AG04449 (cell line): ENCODE measurements at places on chromosomes 2 and 18.

DNA sequence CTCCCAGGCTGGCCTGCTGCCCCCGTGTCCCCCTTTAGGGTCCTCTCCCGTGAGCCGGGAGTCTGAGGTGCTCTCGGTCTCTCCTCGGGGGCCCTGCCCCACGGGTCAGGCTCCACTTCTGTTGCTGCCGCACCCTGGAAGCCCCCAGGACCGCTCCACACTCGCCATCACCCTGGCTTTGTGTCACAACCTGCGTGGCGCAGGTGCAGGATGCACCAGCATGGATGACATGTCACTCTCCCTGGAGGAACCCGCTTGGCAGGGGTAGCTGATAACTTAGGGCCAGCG lies 10.8 kb upstream of the ARHGEF4 start:
- no peak for DNase-seq

- DNase-seq: no peak
These were observed 182.6 kb downstream of the FSIP2 start for GRCh38 chr2:185921048-185921756.

DNA sequence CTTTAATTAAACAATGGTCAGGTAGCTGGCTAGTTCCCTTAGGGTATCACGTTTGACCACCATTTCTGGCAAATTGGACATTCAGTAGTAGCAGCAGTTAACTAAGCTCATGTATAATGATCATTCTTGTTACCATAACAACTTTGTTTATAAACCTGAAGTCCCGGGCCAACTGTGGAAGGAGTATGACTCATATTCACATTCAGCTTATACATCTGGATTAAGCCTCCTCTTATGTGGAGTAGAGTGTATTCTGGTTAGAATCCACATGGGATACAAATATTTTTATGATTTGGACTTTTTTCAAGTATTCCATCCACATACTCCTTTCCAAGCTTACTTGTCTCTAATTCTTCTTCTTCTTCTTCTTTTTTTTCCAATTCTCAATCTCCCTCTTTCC lies 70.3 kb upstream of the ZSWIM2 start:
- peak; percentile 29 for DNase-seq

- no peak for DNase-seq
These were observed 1.7 kb upstream of the LDLRAD4 start for GRCh38 chr18:13216711-13217465.

- no peak for DNase-seq
These were observed 41.9 kb upstream of the AAK1 start for GRCh38 chr2:69685321-69686048.

GRCh38 chr2:16208921-16209320 lies 268.6 kb downstream of the MYCN start:
- no peak for DNase-seq

DNA sequence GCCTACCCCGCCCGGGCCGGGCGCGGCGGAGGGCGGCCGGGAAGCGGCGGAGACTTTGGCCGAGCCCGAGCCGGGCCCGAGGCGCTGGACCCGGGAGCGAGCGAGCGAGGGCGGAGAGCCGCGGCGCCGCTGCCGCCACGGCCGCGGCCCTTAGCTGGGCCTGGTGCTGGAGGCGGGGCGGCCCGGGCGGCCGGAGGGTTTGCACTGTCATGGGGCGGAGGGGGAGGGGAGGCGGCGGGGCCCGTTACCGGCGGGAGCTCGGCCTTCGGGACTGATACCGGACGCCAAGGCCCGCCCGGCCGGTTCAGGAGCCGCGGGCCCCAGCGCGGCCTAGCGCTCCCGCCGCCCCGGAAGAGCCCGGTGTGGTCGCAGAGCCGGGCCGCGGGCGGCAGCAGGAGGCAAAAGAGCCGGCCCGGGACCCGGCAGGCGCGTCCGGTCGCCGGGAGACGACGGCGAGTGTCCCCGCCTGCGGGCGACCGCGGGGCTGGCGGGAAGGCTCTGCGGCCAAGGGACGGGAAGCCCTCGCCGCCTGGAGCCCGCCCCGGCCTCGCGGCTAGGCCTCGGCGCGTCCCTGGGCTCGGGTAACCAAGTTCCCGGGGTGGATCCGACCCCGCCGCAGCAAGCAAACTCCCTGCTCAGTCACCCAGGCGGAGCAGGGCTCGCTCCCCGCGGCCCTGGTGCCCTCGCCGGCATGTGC lies 697 bp downstream of the KCMF1 start:
- no peak for DNase-seq

- DNase-seq: no peak
These were observed 38.9 kb downstream of the MRPL33 start for GRCh38 chr2:27810455-27810854.

DNA sequence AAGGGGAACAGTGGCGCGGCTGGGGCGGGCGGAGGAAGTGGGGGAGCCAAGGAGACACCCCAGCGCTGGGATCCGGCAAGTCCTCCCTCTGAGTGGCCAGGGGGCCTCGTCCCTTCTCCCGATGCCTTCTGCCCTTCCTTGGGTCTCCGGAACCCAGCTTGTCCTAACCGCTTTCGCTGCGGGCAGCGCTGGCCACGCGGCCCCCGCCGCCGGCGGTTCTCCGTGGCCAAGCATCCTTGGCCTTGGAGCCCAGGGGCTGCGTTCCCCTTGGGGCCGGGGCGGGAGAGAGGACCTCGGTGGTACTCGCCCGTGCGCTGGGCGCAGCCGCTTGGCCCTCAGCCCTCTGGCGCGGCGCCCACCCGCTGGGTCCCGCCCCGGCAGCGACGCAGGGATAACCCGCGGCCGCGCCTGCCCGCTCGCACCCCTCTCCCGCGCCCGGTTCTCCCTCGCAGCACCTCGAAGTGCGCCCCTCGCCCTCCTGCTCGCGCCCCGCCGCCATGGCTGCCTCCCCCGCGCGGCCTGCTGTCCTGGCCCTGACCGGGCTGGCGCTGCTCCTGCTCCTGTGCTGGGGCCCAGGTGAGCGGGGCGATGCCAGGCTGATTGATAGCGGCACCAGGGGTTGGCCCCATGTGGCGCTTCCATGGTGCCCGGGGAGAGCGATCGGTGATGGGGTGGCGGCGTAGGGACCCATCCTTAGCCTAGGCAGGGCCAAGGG lies 128.7 kb downstream of the UXS1 start:
- DNase-seq: no peak

GRCh38 chr2:237542001-237542704 lies 24.2 kb upstream of the PRLH start:
- no peak for DNase-seq

GRCh38 chr2:212428681-212429478 lies 109.7 kb downstream of the ERBB4 start:
- no peak for DNase-seq

- DNase-seq: no peak
These were observed 48.9 kb downstream of the CDC42EP3 start for GRCh38 chr2:37622450-37623100.

DNA sequence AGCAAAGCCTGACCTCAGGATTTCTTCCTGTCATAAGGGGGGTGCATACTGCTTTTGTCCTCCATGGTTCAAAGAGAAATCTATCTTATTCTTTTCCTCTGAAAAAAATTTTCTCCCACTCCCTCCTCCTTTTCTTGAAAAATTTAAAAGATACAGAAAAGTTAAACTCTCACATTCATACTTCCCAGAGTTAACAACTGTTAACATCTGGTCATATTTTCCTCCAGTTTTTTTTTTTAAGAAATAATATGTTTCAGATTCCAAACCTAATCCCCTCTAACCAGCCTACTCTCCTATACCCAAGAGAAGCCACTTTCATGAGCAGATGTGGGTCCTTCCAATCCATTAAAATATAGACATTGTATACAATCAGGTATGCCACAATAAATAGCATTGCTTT lies 378.9 kb upstream of the HNRNPA3 start:
- DNase-seq: no peak

GRCh38 chr2:240413813-240414429 lies 21.5 kb upstream of the GPC1 start:
- no peak for DNase-seq

DNA sequence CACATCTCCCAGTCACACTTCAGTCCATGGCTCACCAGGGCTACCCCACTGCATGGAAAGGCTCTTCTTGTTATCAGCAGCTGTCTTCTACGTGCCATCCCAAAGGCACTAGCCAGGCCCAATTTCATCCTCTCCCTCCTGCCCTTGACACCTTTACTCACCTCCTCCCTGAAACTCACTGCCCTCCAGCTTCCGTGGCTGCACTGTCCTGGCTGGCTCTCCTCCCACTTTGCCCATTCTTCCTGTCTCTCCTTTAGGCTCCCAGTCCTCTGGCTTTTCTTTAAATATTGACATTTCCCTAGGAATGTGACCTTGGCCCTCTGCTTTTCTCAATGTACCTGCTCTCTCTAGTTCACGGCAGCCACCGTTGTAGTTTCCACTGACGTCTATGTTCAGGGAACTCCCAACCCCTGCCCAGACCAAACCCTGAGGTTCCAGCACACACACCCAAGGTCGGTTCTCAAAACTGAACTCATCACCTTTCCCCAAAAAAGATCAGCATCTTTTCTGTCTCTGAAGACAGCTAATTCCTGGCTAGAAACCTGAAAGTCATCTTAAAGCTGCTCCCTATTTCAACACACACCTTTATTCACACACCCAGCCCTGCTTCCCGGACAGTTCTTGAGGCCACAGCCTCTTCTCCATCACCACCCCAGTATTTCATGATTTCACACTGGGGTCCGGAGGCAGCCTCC lies 36.7 kb downstream of the WDFY1 start:
- no peak for DNase-seq

GRCh38 chr18:67278984-67279383 lies 237.5 kb downstream of the DSEL start:
- DNase-seq: no peak

DNA sequence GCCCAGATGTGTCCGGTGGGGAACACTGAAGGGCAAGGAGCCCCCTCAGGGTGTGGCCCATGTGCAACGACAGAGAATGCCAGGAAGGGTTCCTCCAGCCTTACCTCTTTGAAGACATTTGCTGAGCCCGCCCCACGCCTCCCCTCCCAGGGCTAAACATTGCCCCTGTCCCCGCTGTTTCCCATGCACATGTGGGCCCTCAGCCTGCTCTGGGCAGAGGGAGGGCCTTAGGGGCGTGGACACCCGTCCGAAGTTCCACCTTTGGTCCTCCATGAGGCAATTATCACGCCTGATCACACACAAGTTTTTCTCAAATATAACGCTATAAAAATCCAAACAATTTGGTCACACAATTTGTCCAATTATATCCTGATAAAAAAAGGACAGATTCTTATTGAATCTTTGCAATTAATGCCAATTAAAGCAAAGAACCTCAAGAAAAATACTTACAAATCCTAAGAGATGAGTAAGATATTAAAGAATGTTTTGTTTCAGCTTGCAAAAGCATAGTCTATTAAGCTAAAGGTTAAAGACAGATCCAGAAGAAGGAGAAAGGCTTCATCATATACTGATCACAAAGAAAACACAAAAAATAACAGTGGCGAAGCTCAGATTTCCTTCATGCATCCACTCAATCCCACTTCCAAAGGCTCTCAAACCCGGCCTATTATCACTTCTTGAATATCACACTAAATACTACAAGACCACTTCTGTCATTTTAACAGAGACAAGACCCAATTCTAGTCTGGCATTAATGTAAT lies 55.2 kb upstream of the LDLRAD4 start:
- no peak for DNase-seq

DNA sequence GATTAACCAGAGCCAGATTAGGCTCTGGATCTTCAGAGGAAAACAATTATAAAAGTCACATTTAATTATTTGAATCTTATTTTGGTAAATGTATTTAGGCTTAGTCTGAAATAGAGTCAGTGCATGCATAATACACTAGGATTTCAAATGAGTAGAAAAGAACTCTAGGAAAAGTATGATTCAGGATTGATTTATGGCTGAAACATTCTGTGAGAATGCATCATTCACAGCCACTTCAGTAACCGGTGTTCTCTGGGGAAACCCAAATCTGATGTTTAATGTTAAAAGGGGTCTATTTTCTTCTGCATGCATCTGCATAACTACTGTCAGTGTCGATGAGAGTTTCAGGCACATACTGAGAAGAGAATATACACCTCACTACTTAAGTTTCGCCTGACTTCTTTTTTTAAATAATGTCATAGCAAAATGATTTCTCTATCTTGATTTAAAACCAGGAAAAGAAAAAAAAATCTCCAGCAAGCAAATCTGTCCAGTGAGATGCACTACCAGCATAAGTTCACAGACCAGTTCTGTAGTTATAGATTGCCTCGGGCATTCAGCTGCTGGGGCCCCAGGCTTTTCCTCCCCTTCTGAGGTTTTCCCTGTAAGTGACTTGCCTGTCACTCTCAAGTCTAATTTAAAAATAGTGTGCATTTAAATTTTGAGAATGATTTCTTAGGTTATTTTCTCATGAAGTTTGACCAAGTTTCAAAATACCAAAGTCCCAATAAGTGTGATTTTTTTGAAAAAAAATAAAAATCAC lies 501.5 kb downstream of the NR4A2 start:
- DNase-seq: no peak

DNA sequence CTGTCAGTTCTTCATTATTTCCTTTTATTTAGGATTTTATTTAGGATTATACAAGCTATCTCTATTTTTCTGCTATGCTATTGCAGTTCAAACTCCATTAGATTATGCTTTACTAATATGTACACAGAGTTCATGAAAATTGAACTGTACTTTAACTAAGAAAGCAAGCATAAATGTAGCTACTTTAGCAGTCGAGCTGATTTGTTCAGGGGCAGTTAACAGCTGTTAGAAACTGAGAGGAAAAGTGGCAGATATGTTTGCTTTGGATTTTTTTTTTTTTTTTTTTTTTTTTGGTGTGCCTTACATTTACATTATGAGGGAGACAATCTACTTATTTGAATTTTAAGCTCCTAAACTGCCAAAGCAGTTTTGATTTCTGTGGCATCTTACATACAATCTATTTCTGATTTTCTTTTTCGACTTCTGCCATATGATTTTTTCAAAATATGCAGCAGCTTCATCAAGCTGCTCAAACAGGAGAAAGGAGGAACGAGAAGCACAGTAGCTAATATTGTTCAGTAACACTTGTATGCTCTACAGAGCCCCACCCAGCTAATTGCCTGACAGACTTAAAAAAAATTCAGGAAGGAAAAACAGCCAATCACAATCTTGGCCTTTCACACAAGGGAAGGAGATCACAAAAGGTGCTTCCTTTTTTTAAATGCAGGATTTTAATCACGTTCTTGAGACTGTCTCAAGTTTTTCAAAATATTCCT lies 233.4 kb upstream of the SIX3 start:
- no peak for DNase-seq
